ENCODE measurements at places on chromosomes 6 and 20.

GRCh38 chr6:34973547-34974248 lies 84.6 kb downstream of the ANKS1A start:
- DNase-seq, result no peak

DNA sequence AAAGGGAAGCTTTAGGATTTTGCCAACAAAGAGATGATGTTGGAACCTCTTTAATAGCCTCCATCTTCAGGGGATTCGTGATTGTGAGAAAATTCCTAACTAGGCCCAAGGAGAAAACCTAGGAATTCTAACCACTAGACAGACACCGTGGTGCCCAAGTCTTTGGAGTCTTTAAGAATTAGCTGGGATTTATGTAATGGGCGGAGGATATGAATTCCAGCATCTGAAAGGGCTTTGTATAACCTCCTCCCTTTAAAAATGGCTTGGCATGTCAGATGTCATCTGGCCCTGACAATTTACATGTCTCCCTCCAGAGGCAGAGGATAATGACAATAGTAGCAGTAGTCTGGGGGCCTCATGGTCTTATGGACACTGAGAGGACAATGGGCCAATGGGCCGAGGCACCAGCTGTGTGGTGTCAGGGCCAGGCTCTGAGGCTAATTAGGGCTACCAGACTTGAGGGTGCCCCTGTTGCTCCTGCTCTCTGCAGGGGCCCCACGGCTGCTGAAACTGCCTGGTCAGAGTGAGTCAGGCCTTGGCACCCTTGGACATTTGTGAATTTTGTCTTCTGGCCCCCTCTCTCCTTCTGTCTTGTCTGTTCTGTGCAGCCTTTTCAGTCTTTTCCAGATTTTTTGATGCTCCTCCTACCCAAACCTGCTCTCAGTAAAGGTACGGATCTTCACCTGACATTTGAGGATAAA lies 113.9 kb downstream of the EDN1 start:
- no peak for DNase-seq

GRCh38 chr6:40390144-40390800 lies 196.9 kb downstream of the LRFN2 start:
- DNase-seq, result no peak

- DNase-seq, result no peak
Observed at GRCh38 chr20:51804754-51805153, 2.4 kb upstream of the SALL4 start.

DNA sequence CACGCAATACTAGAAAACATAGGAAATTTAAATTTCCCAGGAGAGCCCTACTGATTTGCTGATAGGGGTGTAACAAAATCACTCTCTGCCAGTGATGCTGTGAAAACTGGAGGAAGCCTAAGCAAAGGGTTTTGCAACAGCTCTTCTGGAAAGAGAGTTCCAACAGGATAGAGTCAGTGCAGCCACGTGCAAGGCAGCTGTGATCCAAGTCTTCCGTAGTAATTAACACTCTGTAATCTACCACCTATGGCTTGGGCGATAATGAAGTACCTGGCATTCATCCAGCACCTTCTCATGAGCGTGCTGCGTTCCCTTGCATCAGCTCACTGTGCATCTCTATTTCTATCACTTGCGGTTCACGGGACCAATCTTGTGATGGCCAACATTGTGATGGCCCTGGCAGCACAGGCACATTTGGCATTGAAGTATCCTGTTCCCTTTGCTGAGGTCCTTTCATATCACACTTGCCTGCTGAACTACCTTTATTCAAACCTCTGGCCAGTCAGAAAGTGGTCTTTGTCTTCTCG lies 48.2 kb downstream of the IRF4 start:
- DNase-seq, result no peak

- DNase-seq, result no peak
Observed at GRCh38 chr20:6525447-6526303, 241.8 kb upstream of the BMP2 start.

- DNase-seq, result no peak
Observed at GRCh38 chr6:12530345-12530744, 186.2 kb upstream of the PHACTR1 start.

GRCh38 chr6:162773996-162774395 lies 46.2 kb downstream of the PACRG start:
- no peak for DNase-seq

DNA sequence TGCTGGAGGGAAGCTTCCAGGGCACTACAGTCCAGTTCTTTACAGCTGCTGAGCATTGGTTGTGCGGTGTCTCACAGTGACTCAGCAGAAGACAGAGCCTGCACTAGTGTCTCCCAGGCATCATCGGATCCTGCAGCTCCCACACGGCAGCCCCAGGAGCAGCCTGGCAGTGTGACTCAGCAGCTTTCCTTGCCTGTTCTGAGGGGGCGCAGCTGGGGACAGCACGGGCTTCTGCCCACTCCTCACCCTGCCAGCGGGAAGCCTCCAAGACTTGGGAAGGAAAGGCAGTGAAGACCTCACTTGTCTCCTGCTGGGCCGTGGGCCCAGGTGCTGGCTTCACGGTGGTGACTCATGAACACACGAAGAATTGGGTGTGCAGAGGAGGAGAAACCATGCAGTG lies 165.4 kb downstream of the SYNDIG1 start:
- no peak for DNase-seq

DNA sequence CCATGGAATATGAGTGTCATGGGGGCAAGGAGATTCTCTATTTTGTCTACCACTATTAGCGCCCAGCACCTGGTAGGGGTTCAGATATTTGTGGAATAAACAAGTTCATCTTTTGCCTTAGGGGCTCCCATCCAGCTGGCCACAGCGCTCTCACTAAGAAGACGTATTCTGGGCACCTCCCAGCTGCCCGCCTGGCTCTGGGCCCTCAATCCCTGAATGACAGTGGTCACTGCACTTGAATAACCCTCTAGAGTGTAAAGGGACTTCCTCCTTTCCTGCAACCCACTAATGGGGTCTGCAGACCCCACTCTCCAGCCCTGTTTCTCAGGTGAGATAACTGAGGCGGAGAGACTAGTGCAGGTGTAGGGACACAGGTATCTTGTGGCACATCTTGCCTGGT lies 36.2 kb downstream of the SNX5 start:
- DNase-seq, result no peak

DNA sequence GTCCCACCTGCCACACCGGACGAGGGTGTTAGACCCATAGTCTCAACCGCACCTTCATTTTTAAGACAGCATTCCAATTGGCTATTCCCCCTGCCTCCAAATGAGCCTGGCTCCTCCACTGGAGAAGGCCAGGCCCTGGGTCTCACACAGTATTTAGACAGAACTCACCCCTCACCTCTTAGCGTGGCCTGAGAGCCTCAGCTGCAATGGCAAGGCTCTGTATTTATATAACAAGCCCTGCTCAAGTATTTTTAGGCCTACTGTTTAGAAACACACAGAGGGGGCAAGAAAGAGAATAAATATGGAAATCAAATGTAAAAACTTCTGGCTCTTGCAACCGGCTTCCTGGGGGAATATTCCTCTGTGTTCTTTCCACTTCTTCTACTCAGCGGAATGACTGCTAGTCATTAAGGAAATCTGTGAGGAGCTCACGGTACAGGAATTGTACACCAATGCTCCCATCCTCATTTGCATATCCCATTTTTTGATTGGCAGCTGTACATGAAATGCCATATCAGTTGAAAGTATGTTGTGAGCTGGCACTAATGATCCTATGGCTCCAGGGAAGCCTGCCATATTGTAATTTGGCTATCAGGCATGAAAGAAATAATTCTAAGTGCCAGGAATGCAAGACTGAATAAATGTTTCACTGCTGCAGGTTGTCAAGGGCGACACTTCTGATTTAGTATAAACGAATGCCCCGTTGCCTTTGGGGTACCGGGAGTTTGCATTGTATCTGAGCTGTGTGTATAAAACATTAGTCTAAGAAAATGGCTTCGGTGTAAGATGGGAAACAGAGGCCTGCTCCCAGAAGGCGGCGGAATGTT lies 207.5 kb downstream of the ZNF217 start:
- no peak for DNase-seq

GRCh38 chr20:47502271-47503239 lies 868 bp downstream of the NCOA3 start:
- no peak for DNase-seq

DNA sequence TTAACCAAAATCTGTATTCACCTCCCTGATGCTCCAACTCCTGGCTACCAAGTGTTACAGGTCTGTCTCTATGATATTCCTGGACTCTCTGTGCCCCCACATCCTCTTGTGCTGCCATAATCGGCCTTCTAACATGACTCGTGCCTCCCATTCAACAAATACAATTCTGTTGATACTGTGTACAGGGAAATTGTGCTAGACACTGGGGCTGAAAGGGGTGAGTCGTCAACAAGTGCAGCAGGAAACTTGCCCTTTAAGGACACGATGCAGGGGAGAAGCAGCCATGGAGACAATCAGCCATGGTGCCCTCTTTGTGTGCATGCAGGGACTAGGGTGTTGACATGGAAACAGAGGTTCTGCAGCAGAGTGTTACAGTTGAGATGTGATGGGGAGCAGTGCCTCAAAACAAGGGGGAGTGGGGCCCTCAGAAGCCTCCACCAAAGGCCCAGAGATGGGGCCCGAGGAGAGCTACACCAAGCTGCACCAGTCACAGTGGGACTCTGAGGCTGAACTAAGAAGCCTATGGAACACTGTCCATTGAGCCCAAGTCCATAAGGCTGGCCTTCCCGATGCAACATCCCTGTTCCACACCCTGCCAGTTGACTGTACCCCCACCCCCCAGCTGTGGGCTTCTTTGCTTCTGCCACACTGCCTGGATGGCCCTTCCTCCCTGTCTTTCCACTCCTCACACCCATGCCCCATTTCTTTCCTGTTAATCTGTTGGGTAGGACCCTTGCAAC lies 3.1 kb downstream of the PCED1A start:
- no peak for DNase-seq

- no peak for DNase-seq
Observed at GRCh38 chr6:151310852-151311767, 71.3 kb downstream of the AKAP12 start.

GRCh38 chr6:157679605-157680580 lies 143.2 kb upstream of the SNX9 start:
- DNase-seq, result no peak

GRCh38 chr6:26272171-26272637 lies 92.8 kb upstream of the BTN3A2 start:
- no peak for DNase-seq

DNA sequence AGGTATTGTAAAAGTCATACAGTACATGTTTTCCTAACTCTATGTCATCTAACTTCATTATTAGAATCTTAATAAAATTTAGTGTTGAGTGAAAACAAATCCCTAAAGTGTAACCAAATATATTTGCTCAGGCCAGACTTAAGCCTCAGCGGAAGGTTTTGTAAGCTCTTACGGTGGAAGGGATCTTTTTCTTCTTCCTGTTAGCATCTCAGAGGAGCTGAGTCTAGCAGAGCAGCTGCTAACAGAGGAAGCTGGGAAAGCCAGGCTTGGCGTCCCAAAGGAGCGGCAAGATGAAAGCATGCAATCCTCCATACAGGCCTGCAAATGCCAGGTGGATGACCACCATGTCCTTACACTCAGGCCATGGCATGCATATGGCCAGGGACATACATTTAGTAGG lies 72.4 kb downstream of the ADTRP start:
- DNase-seq, result no peak

DNA sequence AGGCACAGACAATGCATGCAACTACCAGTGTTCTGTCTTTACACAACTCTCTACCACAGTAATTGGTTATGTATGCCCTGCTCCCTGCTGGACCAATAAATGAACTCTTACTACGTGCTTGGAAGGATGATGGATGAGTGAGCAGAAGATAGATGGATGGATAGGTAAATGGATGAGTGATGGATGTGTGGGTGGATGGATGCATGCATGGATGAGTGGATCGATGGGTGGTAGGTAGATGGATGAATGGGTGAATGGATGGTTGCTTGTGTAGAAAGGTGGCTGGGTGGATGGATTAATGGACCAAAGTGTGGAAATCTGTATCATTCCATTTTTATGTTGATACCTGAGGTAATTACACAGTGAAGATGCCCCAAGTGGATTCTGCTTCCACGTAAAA lies 10.1 kb upstream of the TRAM2 start:
- no peak for DNase-seq

GRCh38 chr20:19137641-19138040 lies 74.8 kb upstream of the SLC24A3 start:
- no peak for DNase-seq

DNA sequence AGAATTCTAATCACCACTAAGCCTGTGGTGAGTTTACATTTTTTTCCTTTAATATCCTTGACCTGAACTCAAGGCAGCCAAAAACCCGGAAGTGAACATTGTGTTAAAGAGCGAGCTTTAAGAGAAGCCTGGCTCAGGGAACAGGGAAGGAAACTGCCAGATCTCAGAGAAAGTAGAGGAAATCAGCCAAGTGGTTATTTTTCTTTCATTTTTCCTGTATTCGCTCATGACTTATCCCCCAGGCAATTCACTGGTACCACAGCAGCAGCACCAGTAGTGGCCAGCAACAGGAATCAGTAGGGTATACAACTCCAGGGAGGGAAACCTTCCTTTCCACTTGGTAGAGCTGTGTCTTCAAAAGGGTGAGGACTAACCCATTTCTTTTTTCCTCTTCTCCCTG lies 89.6 kb upstream of the HMGCLL1 start:
- DNase-seq, result no peak

- DNase-seq, result no peak
Observed at GRCh38 chr20:33826270-33826897, 15.2 kb downstream of the CHMP4B start.

DNA sequence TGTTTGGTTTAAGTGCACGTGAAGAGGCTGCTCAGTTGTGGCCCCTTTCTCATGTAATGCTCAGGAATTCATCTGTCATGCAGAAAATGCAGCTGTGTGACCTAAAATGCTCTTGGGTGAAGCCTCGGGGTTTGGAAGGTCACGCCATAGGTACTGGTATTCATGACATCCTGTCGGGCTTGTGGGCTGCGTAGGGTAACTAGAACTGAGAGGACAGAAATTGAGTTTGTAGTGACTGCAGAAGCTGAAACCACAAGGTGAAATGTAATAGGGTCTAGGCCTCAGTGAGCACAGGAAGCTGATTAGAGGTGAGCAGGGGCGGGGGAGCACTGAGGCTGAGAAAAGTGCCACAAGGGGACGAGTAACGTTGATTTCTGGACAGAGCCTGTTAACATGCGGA lies 128.8 kb downstream of the SOBP start:
- DNase-seq, result peak; percentile 1

- DNase-seq, result no peak
Observed at GRCh38 chr20:50251992-50252511, 61.4 kb downstream of the CEBPB start.

GRCh38 chr6:123022975-123023374 lies 26.9 kb downstream of the CLVS2 start:
- no peak for DNase-seq

DNA sequence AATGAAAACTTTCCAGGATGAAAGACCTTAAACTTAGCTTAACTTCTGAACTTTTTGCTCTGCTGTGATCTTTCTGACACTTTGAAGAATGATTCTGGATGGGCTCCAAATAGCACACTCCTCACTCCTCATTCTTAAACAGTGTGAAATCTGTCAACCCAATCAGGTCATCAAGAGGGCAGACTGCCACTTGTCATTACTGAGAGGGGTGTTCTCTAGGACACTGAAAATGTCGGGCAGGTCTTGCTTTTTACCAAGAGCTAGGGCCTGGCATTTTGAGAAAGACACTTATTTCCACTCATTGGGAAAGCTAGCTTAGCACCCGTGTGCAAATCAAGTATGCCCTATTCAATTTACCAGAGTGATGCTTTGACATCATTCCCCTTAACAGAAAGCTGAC lies 122.2 kb downstream of the MTFR2 start:
- no peak for DNase-seq

All from stimulated activated CD8-positive, alpha-beta memory T cell treated with anti-CD3 and anti-CD28 coated beads, Interleukin-15, amount 100 ng/mL, for 4 hours (primary cell).